Esophagus squamous epithelium (tissue), 5 donors: ENCODE measurements at places on chromosomes 13 and 19.

- H3K27ac ChIP-seq, result no peak overlapping the region
- peaks cover 19% of the 10 kb centered on the region for H3K36me3 ChIP-seq
- H3K4me1 ChIP-seq, result peaks cover 84% of the 10 kb centered on the region
- DNase-seq, result no peak
- H3K4me3 ChIP-seq, result no peak overlapping the region
- no peaks in the 10 kb centered on the region for H3K27me3 ChIP-seq
Measured at GRCh38 chr19:56113074-56113632, 7.9 kb downstream of the ZNF787 start.

DNA sequence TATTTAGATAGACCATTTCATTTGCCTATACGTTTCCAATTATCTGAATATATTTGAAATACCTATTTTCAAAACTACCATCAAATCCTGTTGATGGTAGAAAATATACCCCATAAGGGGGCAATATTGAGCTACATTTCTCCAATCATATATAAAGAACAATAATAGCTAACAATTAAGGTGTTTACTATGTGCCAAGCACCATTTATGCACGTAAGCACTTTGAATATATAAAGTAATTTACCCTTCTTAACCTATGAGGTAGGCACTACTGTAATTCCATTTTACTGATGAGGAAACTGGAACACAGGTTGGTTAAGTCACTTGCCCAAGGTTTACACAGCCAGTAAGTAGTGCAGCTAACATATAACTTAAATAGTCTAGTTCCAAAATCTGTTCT is 79.2 kb downstream of the UBL3 start:
- no peak overlapping the region for H3K27ac ChIP-seq
- no peaks in the 10 kb centered on the region for H3K4me1 ChIP-seq
- no peaks in the 10 kb centered on the region for H3K36me3 ChIP-seq
- no peak overlapping the region for H3K4me3 ChIP-seq

GRCh38 chr19:48415395-48415794 is 21.9 kb downstream of the GRIN2D start:
- H3K36me3 ChIP-seq, result no peaks in the 10 kb centered on the region
- DNase-seq, result no peak
- H3K4me3 ChIP-seq, result peak overlapping the region; percentile 23
- peaks cover 2% of the 10 kb centered on the region for H3K27me3 ChIP-seq
- no peak overlapping the region for H3K27ac ChIP-seq

GRCh38 chr19:43623889-43624670 is 4.7 kb upstream of the ZNF428 start:
- H3K36me3 ChIP-seq, result no peaks in the 10 kb centered on the region
- no peaks in the 10 kb centered on the region for H3K27me3 ChIP-seq
- peaks cover 7% of the 10 kb centered on the region for H3K4me1 ChIP-seq
- no peak for DNase-seq

GRCh38 chr19:33039815-33040214 is 24.9 kb downstream of the RHPN2 start:
- no peak overlapping the region for H3K4me3 ChIP-seq
- no peaks in the 10 kb centered on the region for H3K36me3 ChIP-seq
- no peak for DNase-seq
- no peak overlapping the region for H3K27ac ChIP-seq

DNA sequence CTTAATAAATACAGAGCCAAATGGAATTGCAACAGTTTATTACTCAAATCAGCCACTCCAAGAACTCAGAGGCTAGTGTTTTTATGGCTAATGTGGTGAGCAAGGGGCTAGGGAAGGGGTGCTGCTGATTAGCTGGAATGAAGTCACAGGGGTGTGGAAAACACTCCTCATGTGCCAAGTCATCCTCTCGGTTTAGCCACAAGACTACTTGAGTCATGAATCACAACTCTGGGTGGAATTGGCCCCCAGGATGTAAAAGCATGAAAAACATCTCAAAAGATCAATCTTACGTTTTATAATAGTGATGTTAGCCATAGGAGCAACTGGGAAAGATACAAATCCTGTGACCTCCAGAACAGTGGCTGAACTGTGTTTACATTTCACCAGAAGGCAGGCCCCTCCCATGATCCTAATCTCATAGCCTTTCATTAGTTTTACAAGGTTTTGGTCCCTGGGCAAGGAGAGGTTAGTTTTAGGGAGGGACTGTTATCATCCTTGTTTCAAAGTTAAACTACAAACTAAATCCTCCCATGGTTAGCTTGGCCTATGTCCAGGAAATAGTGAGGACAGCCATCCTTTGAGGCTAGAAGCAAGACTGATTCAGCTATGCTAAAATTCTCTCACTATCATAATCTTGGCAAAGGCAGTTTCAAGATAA is 2020.1 kb upstream of the PCDH20 start:
- no peak overlapping the region for H3K4me3 ChIP-seq
- H3K27ac ChIP-seq, result no peak overlapping the region
- H3K36me3 ChIP-seq, result no peaks in the 10 kb centered on the region
- H3K27me3 ChIP-seq, result no peaks in the 10 kb centered on the region
- no peak for DNase-seq

DNA sequence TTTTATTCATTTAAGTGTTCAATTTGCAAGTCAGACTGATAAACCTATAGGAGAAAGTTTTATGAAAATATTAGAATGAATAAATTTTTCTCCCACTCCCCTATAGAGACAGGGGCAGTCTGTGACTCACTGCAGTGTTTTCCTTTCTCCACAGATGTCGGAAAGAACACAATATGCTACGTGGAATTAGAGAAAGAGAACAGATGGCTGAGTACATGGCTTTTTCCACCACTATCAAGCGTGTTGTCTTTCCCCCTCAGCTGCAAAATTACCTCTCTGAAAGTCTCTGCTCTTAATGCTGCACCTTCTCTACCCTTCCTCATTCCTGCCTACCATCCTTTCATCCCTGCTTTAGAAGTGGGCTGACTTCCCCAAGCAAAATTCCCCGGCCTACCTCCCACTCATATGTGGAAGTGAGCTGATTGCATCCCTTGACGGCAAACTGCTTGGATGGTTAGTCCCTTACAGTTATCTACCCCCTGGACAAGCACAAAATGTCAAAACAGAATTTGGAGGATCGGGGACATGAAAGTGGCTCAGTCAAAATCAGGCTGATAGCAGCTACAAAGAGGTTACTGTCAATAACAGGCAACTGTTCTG is 30.0 kb downstream of the FLT1 start:
- H3K4me3 ChIP-seq, result no peak overlapping the region
- no peak for DNase-seq
- no peak overlapping the region for H3K27ac ChIP-seq
- H3K4me1 ChIP-seq, result no peaks in the 10 kb centered on the region
- H3K36me3 ChIP-seq, result no peaks in the 10 kb centered on the region
- no peaks in the 10 kb centered on the region for H3K27me3 ChIP-seq

DNA sequence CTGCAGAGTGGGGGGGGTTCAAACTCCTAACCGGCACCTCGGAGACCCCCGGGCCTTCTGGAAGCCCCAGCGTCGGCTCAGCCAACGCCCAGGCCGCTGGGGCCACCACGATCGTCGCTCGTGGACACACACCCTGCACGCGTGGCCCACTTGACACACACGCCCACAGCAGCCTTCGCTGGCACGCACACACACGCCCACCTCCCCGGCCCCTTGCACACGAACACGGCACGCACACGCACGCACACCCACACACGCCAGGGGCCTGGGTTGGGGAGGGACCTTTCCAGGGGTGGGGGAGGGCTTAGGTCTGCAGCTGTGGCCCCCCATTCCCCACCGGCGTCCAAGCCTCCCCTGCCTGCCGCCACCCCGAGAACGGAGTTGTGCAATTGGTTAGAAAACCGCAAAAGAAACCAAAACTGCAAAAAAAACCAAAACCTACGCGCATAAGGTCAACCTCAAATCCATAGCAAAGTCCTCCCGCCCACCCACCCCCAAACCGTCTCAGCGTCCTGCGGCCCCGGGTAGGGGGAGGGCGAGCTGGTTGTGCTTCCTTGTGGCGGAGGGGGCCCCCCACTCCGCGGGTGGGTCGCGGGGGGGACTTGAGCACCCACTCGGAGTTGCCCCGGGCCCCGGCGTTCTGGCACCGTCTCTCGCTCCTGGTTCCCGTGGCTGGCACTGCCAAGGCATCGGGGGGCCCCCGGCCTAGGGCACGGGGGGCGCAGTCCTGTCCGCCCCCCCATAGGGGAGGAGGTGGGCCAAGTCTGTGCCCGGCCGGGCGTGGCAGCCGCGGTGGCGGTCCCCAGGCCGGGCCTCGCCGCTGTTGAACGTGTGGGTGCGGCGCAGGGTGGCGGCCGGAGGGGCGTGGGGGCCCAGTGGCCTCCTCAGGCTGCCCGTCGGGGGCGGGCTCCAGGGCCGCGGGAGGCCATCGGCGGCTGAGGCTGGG is 3.3 kb upstream of the LRG1 start:
- no peak for DNase-seq
- H3K27me3 ChIP-seq, result no peaks in the 10 kb centered on the region
- no peak overlapping the region for H3K4me3 ChIP-seq
- peaks cover 8% of the 10 kb centered on the region for H3K4me1 ChIP-seq
- H3K36me3 ChIP-seq, result no peaks in the 10 kb centered on the region
- H3K27ac ChIP-seq, result no peak overlapping the region

GRCh38 chr19:52585604-52586003 is 15.5 kb downstream of the ZNF701 start:
- no peaks in the 10 kb centered on the region for H3K36me3 ChIP-seq
- no peak for DNase-seq
- H3K27ac ChIP-seq, result no peak overlapping the region
- H3K4me3 ChIP-seq, result no peak overlapping the region
- H3K4me1 ChIP-seq, result no peaks in the 10 kb centered on the region

GRCh38 chr13:90866006-90866405 is 481.5 kb upstream of the MIR17HG start:
- H3K4me3 ChIP-seq, result no peak overlapping the region
- no peak for DNase-seq
- H3K36me3 ChIP-seq, result no peaks in the 10 kb centered on the region
- H3K4me1 ChIP-seq, result no peaks in the 10 kb centered on the region

GRCh38 chr13:37618554-37618953 is 20.0 kb upstream of the POSTN start:
- H3K4me1 ChIP-seq, result no peaks in the 10 kb centered on the region
- no peaks in the 10 kb centered on the region for H3K27me3 ChIP-seq
- no peak overlapping the region for H3K27ac ChIP-seq

DNA sequence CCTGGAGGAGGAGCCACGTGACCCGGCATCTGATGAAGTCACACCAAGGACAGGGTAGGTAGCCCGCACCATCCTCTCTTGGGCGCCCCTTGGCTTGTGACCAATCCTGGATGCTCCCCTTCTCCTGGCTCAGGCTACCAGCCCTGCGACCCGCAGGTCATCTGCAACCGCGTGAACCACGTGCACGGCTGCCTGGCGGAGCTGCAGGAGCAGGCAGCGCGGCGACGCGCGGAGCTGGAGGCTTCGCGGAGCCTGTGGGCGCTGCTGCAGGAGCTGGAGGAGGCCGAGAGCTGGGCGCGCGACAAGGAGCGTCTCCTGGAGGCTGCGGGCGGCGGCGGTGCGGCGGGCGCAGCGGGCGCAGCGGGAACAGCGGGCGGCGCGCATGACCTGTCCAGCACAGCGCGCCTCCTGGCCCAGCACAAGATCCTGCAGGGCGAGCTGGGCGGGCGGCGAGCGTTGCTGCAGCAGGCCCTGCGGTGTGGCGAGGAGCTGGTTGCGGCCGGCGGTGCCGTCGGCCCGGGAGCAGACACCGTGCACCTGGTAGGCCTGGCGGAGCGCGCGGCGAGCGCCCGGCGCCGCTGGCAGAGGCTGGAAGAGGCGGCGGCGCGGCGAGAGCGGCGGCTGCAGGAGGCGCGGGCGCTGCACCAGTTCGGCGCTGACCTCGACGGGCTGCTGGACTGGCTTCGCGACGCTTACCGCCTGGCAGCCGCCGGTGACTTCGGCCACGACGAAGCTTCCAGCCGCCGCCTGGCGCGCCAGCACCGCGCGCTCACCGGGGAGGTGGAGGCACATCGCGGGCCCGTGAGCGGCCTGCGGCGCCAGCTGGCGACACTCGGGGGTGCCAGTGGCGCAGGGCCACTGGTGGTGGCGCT is 45.9 kb downstream of the SPTBN4 start:
- no peak overlapping the region for H3K27ac ChIP-seq
- H3K4me1 ChIP-seq, result peaks cover 10% of the 10 kb centered on the region
- peaks cover 57% of the 10 kb centered on the region for H3K27me3 ChIP-seq
- H3K36me3 ChIP-seq, result no peaks in the 10 kb centered on the region
- no peak overlapping the region for H3K4me3 ChIP-seq
- DNase-seq, result no peak

GRCh38 chr13:29498426-29499040 is 97.0 kb downstream of the SLC7A1 start:
- peaks cover 9% of the 10 kb centered on the region for H3K4me1 ChIP-seq
- H3K4me3 ChIP-seq, result no peak overlapping the region
- DNase-seq, result no peak
- H3K27ac ChIP-seq, result no peak overlapping the region

DNA sequence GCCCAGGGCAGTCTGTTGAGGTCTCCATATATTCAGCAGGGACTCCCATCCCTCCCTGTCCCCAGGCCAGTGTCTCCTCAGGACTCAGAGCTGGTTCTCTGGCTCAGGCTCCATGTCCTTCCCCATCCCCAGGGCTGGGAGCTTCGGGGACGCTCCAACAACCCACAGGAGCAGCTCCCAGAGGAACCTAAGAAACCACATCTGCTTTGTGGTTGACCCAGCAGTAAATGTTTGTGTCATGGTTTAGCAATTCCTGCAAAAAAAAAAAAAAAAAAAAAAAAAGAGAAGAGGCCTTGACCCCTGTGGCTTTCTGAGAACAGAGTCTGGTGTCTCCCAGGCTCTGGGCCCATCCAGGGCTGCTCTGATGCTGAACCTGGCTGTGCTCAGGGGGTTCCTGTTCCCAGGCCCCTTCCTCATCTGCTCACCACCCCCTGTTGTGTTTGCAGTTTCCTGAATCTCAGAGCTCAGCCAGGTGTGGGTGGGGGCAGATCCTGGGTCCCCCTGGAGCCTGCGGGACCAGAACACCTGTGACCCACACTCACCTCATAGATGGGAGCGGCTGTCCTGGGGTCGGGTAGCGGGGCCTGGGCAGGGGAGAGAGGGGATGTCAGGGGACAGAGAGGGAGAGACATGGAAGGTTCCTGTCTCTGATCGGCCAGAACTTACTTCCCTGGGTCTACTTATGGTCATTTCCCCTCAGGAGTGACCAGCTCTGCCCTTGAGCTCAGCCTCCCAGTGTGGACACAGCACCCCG is 25.2 kb upstream of the CEACAM1 start:
- no peak overlapping the region for H3K4me3 ChIP-seq
- DNase-seq, result no peak
- no peaks in the 10 kb centered on the region for H3K4me1 ChIP-seq
- H3K27me3 ChIP-seq, result peaks cover 5% of the 10 kb centered on the region
- H3K36me3 ChIP-seq, result no peaks in the 10 kb centered on the region

DNA sequence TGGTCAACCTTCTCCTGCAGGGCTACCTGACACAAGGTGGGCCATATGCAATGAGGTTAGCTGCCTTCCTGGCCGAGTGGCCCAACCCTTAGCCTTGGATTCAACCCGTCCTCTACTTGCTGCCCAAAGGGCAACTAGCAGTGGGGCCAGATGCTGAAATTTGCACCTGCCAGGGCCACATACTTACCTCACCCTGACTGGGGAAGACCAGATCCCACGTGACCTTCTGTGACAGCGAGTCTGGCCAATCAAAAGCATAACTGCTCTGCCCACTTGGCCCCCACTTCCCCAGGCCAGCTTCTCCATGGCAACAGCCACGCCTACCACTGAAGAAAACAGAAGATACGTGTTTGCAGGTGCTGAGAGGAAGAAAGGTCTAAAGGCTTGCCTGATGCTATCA is 10.9 kb downstream of the PEG3 start:
- H3K4me3 ChIP-seq, result no peak overlapping the region
- H3K27ac ChIP-seq, result no peak overlapping the region
- no peaks in the 10 kb centered on the region for H3K36me3 ChIP-seq
- H3K27me3 ChIP-seq, result no peaks in the 10 kb centered on the region
- no peak for DNase-seq
